ENCODE measurements at places on chromosomes 7 and 10.
A peak's percentile ranks its signal among the peaks of the same experiment; 100 is the strongest.

DNA sequence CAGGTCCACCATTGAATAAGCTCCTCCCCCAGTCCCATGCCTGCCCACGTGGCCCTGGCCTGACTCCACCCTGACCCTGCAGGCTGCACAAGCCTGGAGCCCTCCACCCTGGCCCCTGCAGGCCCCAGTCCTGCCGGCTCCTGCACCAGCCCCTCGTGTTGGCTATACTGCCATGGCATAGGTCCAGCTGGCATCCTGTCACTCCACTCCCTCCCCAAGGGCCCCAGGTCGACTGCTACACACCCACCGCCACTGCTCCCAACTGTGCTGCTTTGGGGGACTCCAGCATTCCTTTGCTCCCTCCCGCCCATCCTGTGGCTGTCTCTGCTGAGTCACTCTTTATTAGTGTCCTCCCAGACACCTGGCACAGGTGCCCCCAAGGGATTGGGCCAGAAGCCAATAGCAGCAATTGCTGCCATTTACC is 32.4 kb upstream of the HSPA12A start:
- DNase-seq = no peak

GRCh38 chr7:11274074-11274473 is 300.4 kb downstream of the PHF14 start:
- no peak for DNase-seq

- DNase-seq = no peak
Measured at GRCh38 chr10:60280475-60280874, 109.2 kb downstream of the ANK3 start.

GRCh38 chr10:73771722-73772280 is 10.0 kb upstream of the CHCHD1 start:
- no peak for DNase-seq

DNA sequence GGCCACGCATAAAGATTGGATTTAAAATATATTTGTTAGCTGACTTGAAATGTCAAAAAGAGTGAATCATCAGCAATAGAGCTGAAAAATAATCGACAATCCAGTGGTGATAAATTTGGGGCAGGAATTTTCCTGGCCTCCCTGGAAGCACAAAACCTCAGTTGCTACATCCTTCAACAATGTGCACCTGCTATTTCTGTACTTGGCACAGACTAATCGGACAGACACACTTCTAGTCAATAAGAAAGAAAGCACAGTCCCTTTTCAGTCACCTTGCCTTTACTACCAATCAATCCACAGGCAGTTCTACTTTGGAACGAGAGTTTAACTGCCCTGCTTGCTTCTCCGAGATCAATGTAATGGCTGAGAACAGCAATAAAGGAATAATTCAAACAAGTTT is 96.7 kb upstream of the NOBOX start:
- no peak for DNase-seq

- DNase-seq = no peak
Measured at GRCh38 chr10:34526758-34527730, 288.1 kb downstream of the PARD3 start.

GRCh38 chr7:11557627-11558026 is 274.4 kb downstream of the THSD7A start:
- peak; percentile 32 for DNase-seq

DNA sequence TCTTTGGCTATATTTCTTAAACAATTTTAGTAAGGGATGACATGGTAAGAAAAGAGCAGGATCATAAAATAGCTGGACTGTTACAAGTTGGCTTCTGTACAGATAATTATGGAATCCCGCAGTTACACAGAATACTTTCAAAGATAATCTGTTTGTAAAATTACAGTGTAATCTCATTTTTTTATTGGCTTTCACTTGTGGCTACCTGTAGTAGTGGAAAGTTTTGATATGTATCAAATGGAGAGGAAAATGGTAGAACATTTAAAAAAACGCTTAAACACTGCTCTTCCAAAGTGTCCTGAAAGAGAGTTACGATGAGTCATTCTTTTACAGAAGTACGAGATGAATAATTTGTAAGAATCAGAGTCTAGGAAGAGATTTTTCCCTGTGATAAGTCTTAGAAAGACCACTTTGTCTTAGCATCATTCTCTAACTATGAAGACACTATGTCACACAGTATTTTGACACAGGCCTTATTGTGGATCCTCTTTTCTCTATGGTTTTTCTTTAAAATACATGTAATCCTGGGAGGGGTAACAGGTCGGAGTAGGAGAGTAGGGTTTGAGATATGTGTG is 215.0 kb upstream of the DKK1 start:
- no peak for DNase-seq

DNA sequence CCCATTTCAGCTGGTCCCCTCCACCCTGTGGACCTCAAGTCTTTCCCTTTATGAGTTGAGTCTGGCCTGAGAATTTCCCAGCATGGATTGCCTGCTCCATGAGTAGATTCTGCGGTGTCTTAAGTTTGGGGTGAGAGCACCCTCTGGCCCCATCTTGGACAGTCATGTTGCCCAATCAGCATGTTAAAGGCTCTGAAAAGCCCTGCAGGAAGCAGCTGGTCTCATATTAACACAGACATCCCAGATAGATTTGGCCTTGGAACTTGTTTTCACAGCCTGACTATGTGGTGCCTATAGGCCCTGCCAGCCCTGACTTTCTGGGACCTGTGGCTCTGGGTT is 15.5 kb upstream of the SLC29A3 start:
- no peak for DNase-seq

GRCh38 chr10:127415901-127416581 is 133.1 kb upstream of the NPS start:
- no peak for DNase-seq

DNA sequence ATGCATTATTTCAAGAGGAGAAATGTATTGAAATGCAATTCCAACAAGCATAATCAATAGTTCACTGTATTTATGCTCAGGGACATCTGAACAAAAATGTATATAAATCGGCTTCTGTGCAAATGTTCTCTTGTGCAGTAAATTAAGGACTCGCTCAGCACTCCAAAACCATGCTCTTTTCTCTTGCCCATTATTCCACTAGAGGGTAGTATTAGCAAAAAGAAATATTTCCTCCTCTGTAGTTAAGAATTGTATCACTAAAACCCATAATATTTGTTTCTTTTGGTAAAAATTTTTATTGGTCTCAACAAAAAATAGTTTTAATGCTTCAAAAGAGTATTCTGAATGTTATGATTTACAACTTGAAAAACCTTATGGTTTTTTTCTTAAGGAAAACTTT is 803.1 kb downstream of the PCDH15 start:
- no peak for DNase-seq

- DNase-seq = no peak
Measured at GRCh38 chr7:49772916-49773217, 571 bp upstream of the VWC2 start.

DNA sequence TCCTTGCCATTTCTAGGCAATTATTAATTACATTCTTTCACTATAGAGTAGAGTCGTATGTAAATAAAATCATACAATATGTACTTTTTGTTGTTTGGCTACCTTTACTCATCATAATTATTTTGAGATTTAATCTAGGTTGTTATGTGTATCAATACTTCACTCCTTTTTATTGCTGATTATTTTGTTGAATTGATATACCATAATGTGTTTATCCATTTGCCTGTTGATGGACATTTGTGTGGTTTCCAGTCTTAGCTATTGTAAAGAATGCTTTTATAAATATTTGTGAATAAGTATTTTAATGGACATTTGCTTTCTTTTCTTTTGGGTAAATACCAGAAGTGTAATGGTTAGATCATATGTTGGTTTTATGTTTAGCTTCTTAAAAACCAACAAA is 174.0 kb downstream of the RAMP3 start:
- DNase-seq = no peak

DNA sequence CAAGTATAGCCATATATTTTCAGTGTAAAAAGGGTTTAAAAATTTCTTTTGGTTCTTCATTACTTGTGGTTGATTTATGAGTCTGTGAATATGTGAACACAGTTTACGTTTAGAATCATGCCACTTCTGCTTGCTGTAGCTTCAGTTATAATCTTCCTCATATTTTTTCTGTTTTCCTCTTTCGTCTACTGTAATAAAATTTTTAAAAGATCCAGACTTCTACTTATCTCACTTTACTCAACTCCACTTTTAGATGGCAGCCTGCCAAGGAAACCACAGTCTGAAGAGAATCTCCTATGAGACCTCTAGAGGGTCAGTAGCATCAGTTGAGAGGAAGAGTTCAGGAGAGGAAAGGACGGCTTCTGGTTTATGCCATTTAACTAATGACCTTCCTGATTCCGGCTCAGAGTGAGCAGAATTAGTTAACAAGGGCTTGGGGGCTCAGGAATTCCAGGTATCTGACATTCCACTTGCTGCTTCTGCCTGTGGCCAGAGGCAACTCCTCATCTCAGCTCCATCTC is 21.4 kb downstream of the CREB5 start:
- no peak for DNase-seq

DNA sequence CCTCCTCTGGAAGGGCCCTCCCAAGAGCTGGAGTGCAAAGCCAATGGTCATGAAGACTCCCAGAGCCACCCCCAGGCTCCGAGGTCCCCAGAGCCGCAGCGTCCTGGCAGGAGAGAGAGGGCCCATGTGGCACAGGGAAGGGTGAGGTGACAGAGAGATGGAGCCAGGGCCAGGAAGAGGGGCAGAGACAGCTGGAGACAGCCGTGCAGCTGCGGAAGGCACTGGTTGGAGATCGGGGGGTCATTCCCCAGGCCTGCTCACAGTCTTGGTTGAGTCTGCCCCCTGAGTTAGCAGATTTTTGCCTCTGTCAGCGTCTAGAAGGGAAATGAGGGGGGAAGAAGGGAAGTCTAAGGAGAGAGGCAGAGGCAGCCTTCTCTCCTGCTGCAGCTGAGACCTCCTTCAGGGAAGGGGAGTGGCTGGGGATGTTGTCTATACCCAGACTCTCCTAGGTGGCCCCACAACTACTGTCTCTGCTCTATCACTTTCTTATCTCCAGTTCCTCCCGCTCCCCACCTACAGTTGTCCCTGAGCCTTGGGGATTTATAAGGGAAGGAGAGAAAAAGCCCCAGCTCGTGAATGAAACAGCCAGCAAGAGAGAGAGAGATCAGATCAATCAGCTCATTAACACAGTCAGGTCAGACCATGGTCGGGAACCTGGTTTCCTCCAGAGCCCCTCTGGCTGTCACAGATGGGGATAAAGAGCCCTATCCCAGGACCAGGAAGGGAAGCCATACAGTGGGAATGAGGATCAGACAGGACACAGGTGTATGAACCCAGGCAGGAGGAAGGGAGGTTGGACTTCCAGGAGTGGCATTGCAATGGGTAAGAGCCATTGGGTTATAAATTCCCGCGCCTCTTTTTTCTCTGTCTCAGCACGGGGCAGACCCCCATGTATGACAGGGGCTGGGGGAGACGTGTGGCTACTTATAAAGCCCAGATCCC is 1.2 kb downstream of the GAL3ST4 start:
- DNase-seq = no peak

DNA sequence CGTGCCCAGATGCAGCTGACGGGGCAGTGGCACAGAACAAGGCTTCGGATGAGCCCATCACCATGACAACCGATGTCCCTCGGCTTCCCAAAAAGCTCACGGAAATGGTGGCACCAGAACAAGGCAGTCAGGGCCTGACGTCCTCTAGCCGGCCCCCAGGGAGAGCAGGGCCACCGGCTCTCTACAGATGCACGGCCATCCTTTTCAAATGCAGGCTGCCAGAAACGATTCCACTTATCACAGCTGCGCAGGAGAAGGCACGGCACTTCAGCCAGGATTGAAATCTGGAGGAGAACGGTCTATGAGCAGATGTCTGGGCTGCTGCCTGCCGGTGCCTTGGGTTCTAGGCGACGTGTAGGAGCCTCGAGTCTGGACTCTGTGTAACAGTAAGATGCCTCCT is 223.8 kb downstream of the ZMYND11 start:
- DNase-seq = no peak

- DNase-seq = peak; percentile 90
Measured at GRCh38 chr10:125149036-125149679, 11.2 kb downstream of the CTBP2 start.

DNA sequence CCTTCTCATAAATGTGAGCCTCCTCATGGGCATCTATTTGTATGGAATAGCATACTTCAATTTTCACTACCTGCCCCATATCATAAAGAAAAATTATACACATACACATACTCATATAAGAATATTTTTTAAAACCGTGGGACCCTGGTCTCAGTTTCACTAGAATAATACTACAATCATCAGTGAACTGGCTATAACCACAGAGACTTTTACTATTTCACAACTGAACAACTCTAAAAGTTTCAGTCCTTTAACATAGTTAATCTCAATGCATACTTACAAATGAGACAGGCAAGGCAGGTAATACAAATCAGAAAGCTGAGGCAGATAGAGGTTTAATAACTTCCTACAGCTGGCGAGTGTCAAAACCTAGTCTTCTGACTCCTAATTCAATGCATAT is 83.1 kb downstream of the LRRN3 start:
- DNase-seq = no peak

- no peak for DNase-seq
Measured at GRCh38 chr10:33501161-33501560, 166.7 kb upstream of the NRP1 start.

DNA sequence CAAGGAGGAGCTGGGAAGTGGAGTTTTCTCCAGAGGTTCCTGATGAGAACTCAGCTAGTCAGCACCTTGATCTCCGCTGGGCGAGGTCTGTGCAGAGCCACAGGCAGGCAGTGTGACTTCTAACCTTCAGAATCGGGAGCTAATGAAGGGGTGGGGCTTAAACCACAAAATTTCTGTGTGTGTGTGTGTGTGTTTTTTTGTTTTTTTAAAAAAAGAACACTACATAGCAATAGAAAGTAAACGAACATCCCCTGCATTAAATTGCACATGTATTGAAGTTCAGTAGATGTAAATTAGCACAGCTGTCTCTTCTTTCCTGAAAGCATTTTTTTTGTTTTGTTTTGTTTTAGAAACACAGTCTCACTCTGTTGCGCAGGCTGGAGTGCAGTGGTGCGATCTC is 46.2 kb downstream of the RBM17 start:
- DNase-seq = no peak

Measured in NCI-H1417 (cell line).